Astrocyte of the spinal cord (primary cell): ENCODE measurements at places on chromosomes 3 and 15.
A peak's percentile ranks its signal among the peaks of the same experiment; 100 is the strongest.

DNA sequence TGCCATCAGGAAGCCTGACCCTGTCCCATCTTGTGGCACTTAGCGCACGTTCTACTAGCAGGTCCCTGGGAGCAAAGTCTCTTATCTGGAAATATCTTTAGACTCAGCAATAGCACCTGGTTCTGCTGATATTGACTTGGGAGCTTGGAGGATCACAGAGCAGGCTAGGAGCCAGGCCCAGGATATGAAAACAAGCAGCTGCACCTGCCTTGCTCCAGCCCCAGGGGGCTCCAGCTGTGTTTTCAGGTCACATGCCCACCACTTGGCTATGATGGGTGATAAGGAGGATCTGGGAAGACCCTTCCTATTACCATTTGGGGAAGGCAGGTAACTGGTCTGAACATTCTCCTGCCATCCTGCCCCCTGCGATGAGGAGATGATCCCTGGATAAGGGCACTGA, 87.8 kb downstream of the C3orf70 start:
- DNase-seq: no peak

DNA sequence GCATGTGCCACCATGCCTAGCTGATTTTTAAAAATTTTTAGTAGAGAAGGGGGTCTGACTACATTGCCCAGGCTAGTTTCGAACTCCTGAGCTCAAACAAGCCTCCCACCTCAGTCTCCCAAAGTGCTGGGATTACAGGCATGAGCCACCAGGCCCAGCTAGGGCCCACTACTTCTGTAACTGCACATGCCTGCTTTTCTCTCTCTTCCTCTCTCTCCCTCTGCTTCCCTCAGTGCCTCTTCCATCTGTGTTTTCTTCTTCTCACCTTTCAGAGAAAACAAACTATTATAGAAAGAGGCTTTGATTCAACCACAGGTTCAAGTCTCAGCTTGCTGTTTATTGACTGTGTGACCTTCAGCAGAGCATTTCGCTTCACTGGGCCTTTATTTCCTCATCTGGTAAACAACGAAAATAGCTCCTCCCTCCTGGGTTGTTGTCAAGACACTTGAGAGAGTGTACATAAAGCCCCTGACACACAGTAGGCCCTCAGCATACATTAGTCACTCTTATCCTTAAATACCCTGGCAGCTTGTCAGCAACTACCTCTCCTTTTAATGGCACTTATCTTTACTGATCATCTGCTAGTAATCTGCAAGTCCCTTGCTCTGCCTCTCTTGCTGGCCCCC, 10.2 kb downstream of the TADA3 start:
- no peak for DNase-seq

DNA sequence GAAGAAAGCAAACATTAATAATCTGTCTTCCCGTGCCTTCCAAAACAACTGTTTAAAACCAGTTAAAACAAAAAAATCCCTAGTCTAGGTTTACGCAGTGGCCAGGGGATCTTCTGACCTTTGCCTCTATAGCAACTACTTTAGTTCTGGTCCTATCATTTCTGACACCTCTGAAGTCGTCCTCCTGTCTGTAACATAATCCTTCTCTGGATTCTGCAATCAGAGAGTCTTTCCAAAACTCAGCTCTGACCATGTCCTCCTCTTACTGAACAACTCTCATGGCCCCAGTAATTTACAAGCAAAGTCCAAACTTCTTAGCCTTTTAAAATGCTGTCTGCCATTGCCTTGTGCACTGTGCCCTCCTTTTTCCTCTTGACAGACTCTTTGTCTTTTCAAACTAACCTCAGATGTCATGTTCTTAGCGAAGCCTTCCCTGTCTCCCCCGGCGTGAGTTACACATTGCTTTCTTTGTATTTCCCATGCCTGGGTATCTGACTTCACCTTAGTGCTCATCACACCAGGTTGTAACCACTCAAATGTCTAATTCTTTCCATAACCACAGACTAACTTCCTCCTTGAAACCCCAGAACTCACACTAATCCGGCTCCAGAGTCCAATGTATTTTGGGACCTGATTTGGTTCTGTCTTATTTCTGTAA, 105.2 kb upstream of the BNIP2 start:
- DNase-seq: no peak

- no peak for DNase-seq
Measured at GRCh38 chr15:63255489-63255990, 21.9 kb upstream of the APH1B start.

DNA sequence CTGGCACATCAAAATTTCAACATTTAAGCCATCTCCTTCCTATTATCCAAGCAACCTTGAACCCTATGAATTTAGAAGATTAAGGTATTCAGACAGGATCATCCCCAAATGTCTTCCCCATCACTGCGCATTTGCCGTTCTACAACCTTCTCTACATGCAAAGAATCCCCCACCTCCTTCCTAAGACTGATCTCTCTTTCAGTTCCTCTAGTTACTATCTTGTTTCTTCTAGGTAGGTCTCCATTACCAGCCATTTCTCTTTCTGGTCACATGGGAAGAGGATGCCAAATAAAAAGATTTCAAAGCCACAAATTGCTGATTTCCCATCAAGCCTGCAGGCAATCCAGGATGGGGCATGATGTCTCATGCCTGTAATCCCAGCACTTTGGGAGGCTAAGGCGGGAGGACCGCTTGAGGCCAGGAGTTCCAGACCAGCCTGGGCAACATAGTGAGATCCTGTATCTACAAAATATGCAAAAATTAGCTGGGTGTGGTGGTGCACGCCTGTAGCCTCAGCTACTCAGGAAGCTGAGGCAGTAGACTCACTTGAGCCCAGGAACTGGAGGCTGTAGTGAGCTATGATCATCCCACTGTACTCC, 29.7 kb upstream of the MTMR10 start:
- no peak for DNase-seq

- no peak for DNase-seq
Measured at GRCh38 chr15:62244762-62245161, 79.7 kb upstream of the C2CD4B start.

DNA sequence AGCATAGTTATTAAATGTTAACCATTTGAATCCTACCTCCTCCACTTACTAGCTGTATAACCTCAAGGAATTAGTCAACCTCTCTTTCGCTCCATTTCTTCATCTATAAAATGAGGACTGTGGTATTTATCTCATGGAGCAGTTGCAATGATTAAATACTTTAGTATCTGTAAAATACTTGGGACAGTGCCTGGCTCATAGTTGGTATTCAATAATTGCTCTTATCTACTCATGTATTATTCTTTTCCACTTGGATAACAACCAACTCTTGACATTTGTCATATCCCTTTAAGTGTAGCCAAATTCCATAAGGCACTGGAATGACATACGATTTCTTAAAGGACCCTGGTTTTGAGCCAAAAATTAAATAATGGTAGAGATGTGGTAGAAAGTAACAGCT, 72.0 kb downstream of the FSIP1 start:
- no peak for DNase-seq

- DNase-seq: peak; percentile 53
Measured at GRCh38 chr3:37946531-37946889, 44.1 kb upstream of the VILL start.

GRCh38 chr3:159458982-159459381, 529.7 kb upstream of the IL12A start:
- DNase-seq: no peak

DNA sequence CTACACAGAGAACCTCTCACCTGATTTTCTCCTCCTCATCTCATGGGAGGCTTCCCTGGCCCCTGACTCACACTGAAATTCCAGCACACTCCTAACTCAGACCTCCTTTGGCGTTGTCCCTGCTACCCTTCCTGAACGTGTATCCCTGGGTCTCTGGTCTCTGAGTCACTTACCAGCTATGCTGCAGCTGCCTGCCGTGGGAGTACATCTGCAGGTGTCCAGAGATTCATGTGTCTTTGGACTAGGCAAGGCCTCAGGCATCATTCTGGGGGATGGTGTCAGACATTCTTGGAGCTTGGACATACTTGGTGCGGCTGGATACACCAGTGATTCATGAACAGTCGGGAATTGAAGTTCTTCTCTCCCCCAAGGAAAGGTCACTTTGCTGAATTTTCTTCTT, 148.8 kb upstream of the TRIM42 start:
- DNase-seq: peak; percentile 92

- no peak for DNase-seq
Measured at GRCh38 chr3:106343811-106344210, 475.0 kb upstream of the CBLB start.

- no peak for DNase-seq
Measured at GRCh38 chr15:59174151-59174834, 32.4 kb upstream of the LDHAL6B start.

- no peak for DNase-seq
Measured at GRCh38 chr3:6091262-6091661, 769.7 kb upstream of the GRM7 start.

GRCh38 chr3:57093971-57094535, 33.6 kb downstream of the SPATA12 start:
- no peak for DNase-seq

DNA sequence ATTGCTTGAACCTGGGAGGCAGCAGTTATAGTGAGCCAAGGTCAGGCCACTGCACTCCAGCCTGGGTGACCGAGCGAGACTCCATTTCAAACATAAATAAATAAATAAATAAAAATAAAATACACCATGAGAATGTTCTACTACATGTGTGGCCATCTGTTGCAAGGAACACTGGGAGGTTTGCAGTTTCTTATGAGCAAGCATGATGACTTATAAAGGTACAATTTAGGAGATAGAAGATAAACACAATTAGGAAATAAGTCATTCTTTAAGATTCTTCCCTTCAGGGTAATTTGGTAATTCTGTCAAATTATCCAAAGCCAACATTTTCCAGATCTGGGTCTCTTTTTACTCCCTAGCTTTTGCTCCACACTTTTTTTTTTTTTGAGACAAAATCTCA, 13.4 kb downstream of the HTR3C start:
- DNase-seq: no peak

DNA sequence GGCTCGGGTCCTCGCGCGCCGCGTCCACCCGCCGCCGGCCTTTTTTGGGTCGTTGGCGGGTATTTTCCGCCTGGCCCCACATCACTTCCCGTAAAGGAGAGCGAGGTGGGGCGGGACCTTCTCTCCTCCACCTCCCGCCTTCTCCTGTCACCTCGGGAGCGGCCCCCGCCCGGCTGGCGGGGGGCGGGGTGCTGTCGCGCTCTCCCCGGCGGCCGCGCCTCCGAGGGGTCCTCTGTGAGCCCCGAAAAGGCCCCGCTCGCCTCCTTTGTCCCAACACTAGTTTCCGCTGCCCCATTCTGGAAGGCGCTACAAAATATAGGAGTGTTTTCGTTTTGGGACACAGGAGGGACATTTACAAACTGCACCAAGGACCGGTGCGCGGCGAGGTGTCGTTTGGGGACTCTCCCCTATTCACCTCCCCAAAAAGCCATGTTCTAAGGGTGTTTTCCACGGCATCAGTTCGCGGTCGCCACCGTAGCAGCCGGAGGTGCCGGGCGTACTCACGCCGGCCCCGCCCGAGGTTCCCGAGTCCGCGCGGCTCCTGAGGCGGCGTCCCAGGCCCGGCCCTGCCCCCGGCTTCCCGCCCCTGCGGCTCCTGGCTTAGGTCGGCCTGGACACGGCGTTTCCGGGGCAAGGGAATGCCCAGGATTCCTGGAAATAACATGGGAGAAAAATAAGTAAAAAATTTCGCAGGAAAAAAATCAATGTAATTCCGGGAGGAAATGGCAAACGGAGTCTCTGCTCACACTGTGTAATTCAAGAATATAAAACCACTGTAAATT, at the start of gene RAB27A:
RAB27A (minus strand) TSS at position 68 of the 782 bp plus-strand sequence. CDS start 54,879 bp downstream, outside the sequence.
- peak; percentile 84 for DNase-seq

GRCh38 chr3:43748179-43748578, 57.4 kb downstream of the ABHD5 start:
- DNase-seq: peak; percentile 38

- peak; percentile 16 for DNase-seq
Measured at GRCh38 chr3:142224482-142225072, 808 bp downstream of the GK5 start.

- no peak for DNase-seq
Measured at GRCh38 chr3:43426388-43426787, 140.0 kb downstream of the SNRK start.

- peak; percentile 68 for DNase-seq
Measured at GRCh38 chr3:180594631-180595558, 7.1 kb upstream of the TTC14 start.

DNA sequence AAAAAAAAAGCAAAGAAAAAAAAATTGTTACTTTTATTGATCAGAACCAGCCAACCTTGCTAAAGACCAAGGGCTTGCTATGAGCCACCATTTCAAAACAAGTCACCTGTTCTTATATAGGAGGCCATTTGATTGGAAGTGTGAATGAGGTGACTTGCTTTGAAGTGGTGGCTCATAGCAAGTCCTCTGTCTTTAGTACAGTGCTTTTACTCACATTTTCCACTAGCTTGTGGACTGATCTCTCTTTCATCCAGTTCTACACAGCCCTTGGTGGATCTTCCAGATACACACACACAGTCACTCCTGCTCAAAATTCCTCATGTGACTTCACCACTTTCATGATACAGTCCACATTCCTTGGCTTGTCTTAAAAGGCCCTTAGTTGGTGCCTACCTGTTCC, 13.5 kb downstream of the CLSTN2 start:
- no peak for DNase-seq

GRCh38 chr3:177367788-177368187, 170.5 kb upstream of the TBL1XR1 start:
- no peak for DNase-seq

DNA sequence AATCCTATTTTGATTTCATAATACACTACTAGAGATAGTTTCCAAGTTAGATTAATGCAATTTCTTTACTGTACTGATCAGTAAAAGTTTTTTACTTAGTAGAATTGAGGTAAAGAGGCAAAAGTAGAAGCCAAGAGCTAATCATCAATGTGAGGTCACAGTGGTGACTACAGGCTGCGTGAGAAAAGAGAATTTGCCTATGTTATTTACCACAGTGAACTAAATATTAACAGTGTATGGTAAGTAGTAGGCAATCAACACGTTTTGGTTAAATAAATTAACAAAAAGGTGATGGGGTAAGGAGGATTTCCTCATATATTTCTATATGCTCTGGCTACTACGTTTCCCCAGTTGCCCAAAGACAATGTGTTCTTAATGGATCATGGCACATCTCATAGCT, 202.2 kb upstream of the CMC1 start:
- no peak for DNase-seq

- DNase-seq: peak; percentile 41
Measured at GRCh38 chr15:38564557-38565286, at the start of gene RASGRP1. TSS of gene RASGRP1 (minus strand) at chr15:38564814. CDS start at chr15:38564628, 186 bp downstream.

- DNase-seq: no peak
Measured at GRCh38 chr15:92076541-92076940, 223.0 kb downstream of the SLCO3A1 start.

DNA sequence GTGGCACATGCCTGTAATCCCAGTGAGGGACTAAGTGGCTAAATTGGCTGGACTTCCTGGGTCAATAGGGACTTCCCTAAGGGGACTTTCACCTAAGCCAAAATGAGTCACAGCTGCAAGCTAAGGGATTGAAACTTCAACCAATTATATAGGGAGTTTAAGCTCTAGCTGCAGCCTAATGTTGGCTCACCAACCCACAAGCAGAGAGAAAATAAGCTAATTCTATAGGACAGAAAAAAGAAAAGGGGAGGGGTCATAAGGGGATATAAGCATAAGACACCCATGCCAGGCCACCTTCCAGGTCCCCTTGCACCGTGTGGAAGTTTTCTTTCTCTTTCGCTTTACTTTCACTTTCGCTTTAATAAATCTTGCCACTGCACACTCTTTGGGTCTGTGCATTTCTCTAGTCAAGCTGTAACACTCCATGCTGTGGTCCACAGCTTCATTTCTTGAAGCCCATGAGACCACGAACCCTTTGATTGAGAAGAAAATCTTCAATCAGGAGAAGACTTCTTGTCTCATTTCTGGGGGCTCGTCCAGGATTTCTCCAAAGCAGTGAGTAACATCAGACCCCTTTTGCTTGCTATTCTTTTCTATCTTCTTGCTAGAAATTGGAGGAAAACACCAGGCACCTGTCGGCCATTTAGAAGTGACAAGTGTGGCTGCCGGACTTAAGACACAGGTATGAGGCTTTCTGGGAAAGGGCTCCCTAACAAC, 192.3 kb downstream of the IGSF11 start:
- peak; percentile 1 for DNase-seq
